ENCODE measurements at places on chromosomes 6 and 20.

DNA sequence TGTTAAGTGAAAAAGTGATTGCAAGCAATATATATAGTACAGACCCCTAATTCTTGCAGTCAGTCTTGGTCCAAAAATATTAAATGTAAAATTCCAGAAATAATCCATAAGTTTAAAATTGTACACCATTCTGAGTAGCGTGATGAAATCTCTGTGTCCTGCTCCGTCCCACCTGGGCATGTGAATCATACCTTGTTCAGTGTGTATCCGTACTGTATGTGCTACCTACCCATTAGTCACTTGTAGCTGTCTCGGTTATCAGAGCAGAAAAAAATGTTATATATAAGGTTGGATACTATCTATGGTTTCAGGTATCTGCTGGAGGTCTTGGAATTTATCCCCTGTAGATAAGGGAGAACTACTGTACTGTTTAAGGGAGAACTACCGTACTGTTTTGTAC lies 16.3 kb downstream of the IRAK1BP1 start:
- DNase-seq = no peak

DNA sequence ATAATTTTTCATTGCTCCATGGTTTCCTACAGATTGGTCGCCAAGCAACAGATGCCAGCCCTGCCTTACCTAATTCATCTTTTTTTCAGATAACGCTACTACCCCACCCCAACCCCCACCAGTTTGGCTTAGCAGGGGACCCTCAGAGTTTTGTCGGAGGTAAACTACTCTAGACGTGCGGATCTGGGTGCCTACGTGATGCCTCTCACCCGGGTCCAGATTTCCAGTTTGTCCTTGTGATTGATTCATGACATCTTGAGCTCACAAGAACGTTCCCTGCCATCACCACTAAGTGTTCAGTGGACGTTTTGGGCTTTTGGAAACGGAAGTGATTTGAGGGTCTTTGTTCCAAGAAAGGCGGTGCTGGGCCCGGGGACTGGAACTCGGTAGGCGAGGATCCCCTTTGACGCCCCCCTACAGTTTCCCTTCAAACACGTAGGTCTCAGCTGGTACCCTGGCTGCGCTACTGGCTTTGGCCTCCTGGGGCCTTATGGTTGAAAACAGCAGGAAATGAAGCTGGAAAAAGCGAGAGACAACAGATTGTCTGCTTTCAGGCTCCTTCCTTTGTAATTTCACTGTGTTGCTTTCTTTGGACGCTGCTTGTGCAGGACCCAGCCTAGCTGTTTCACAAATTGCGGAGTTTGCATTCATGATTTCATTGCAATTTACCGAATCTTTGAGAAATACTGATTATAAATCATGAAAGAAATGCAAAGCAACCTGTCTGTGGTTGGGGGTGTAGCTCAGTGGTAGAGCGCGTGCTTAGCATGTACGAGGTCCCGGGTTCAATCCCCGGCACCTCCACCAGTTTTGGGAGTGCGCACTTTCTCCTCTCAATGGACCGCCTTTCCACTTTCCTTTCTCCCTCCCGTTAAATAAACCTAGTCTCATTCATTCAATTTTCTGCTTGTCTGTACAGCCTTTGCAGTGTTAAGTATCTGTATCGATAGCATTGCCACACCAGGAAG lies 81.0 kb downstream of the GPX5 start:
- peak; percentile 66 for DNase-seq

GRCh38 chr6:3244003-3244831 lies 14.5 kb upstream of the PSMG4 start:
- no peak for DNase-seq

DNA sequence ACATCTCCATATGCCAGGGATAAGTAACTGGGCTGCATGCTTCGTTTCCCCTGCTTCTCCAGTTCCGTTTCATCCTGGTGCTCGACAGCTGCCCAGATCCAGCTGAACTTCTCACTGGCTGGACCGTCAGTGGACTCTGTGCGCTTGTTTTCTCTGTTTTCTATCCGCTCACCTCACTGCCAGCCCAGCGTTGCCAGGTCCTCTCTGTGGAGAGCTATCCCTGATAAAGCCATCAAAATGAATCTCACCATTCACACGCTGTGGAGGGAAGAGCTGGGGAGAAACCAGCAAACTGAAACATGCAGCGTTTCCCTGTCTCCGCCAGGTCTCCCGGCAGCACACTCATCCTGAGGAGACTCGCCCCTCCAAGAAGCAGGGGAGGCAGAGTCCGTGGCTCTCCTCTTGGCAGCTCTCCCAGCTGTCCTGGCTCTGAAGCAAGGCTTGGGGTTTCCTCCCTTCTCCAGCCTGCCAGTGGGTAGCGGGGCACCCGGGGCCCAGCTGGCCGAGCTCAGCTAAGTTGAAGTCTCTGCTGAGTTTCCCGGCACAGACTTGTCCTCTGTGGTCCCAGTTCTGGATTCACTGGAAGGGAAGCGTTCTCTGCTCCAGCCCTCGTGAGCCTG lies 160.9 kb downstream of the DTNBP1 start:
- peak; percentile 88 for DNase-seq

GRCh38 chr6:159875194-159875593 lies 15.6 kb upstream of the MAS1 start:
- DNase-seq = no peak

- DNase-seq = no peak
Measured at GRCh38 chr6:169575365-169575764, 126.5 kb downstream of the WDR27 start.

DNA sequence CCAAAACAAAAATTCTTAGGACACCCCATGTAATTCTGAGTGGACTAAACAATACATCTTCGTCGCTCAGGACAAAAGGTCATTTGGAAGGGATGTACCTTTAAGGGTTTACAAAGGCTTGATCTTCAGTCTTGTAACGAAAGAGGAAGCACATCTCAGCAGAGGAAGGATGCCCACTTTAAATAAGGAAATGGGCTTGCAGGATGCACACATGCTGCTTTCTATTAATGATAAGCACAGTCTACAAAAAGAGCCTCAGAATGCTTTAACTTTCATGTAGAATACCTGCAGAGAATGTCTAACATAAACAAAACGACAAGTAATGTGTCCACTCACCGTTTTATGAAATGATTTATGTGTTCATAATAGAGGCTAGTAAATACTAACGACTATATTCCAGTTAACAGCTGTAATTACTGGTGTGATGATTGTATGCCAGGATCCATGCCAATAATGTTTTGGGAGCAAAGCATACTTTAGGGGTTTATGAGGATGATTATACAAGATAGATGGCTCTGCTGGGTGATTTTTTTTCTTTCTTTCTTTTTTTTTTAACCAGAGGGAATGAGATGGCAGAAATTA lies 216.9 kb downstream of the GMDS start:
- no peak for DNase-seq

GRCh38 chr6:119328254-119328653 lies 21.3 kb downstream of the MAN1A1 start:
- DNase-seq = no peak

DNA sequence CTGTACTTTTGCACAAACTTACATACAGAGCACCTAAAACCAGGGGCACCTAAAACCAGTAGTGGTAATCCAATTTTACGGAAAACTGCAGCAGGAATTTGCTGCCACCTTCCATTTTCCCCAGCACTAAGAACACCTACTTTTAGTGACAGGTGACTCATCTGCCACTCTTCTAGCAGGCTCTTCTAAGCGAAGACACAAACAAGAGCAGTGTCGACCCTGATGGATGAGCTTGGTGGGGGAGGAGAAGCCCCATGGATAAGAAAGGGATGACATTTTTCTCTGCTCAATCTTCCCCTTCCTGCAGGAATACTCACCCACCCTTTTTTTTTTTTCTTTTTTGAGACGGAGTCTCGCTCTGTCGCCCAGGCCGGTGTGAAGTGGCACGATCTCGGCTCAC lies 116.9 kb downstream of the GMPR start:
- no peak for DNase-seq

DNA sequence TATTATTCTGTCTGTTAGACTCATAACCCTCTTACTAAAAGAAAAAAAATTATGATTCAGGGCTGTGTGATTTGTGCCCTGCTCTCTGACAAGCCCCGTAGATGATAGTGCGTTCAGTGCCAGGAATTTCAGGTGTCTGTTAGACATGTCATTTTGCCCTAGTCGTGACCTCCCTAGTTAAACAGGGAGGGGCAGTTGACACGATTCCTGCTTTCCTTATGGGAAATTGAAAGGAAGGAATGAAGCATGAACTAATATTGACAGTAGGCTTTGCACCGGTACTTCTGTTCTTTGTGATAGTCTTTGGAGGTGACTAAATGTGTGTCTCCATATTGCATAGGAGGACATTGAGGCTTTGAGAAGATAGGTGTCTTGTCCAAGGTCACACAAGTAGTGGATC lies 26.3 kb downstream of the RPRD1B start:
- no peak for DNase-seq

GRCh38 chr6:72916906-72917305 lies 295.0 kb downstream of the KCNQ5 start:
- peak; percentile 63 for DNase-seq

DNA sequence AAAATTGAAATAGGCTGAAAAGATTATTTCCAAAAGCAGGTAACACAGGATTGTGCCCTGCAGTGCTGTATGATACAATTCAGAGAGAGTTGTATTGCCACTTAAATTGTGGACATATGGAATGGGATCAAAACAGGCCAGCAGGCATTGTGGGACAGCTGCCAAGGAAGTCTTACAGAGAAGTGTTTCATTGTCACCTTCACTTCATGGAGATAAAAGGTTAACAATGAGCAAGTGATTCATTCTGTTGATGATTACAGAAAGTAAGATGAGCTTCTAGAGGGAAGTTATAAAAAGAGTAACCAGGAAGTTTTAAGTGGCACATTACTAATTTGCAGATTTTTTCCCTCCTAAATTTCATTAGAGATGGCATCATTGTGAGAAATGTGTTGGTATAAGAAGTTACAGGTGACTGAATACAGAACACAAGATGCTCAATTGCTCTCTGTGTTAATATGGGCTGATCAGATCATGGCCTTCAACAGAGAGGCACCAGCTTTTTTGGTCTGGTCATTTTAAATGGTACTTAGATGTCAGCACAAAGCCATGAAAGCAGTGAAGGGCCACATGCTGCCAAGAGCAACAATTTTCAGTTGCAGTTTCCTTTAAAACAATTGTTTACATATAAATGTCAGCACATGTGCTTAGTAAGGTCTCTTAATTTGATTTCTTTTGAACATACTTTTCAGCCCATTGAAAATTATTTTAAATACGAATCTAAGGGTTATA lies 402.5 kb upstream of the FKBP1C start:
- no peak for DNase-seq

GRCh38 chr6:35718375-35718736 lies 18.5 kb upstream of the ARMC12 start:
- DNase-seq = no peak

DNA sequence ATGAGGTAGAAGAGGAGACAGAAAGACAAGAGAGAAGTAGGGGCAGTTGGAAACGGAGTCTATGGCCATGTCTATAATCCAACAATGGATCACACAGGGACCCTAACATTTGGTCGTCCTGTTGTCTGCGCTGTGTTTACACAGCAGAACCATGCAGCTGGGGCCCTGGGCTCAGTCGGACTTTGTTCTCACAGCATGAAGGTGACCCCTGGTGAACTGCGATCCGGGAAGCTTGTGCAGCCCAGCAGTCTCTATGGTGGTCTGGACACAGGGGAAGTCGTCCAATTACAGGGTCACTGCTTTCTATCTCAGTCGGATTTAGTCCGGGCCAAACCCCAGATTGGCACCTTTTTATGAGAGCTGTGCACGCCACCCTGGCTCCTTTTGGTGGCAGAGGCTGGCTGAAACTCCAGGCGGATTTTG lies 153.6 kb downstream of the FOXA2 start:
- no peak for DNase-seq

GRCh38 chr6:12314751-12315150 lies 24.6 kb downstream of the EDN1 start:
- no peak for DNase-seq

- DNase-seq = peak; percentile 88
Measured at GRCh38 chr20:33630507-33630906, 31.6 kb upstream of the C20orf144 start.

DNA sequence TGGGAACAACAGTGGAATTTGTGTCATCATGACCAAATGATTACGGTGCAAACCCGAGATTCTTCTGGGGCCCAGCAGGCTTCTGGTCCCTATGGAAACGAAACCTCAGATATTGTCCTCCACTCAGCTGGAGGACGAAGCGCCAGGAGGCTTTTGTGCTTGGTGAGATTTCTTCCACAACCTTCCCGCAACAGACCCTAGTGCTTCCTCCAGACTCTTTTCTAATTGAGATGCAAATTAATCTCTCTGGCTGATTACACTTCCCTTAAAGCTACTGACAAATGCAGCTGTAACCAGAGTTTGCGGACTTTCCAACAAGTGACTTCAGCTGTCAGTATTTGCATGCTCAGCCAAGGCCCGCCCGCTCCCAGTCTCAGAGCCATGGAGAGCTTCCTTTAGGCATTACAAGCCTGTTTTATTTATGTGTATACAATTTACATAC lies 96.0 kb downstream of the INSM1 start:
- no peak for DNase-seq

GRCh38 chr6:142805042-142805441 lies 139.9 kb downstream of the HIVEP2 start:
- DNase-seq = no peak

DNA sequence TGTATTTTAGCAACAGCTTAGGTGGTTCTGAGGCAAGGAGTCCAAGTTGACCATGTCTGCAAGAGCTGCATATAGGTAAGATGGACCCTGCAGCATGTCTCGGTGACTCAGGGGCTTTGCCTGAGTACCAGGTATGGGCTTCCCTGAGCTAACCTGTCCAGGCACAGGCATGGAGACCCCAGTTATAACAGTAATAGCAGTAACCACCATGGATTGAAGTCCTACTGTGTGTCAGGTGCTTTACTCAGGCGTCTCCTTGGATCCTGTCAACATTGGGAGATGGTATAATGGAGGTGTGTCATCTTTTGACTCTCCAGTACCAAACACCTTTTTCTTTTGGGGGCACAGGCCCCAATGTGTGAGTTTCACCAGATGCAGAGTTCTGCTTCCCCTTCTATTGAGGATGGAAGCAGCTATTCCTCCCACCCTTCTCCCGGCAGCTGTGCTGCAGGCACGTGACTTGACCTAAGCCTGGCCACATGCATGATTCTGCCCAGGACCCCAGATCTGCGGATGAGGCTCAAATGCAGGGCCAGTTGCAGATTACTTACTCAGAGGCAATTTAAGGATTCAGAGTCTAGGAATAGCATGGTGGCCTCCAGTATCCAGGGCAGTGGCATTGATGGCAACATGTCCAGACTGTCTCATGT lies 13.8 kb downstream of the TREM1 start:
- DNase-seq = no peak

DNA sequence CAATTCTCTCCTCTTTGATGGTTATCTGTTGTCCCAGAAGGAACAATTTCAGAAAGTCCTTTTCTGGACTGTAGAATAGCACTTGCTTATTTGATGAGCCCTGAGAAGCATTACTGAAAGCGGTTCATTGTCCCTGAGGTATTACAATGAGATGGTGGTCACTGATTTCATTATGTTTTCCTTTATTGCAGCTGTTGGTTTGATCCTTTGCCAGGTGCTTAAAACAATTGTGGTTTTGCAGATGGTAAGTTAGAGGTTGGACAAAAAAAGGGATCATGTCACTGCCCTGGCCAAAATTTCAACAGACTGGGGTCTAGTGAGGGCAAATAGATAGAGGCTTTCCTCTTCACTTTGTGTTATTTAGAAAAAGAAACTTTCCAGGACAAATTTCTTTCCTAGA lies 61.9 kb downstream of the ESR1 start:
- DNase-seq = no peak

- DNase-seq = peak; percentile 5
Measured at GRCh38 chr6:145009711-145010110, 724.6 kb downstream of the UTRN start.

- peak; percentile 69 for DNase-seq
Measured at GRCh38 chr20:56400001-56400640, 7.7 kb downstream of the CSTF1 start.
